Kidney tubule cell (primary cell): ENCODE measurements at places on chromosomes 11 and 22.

DNA sequence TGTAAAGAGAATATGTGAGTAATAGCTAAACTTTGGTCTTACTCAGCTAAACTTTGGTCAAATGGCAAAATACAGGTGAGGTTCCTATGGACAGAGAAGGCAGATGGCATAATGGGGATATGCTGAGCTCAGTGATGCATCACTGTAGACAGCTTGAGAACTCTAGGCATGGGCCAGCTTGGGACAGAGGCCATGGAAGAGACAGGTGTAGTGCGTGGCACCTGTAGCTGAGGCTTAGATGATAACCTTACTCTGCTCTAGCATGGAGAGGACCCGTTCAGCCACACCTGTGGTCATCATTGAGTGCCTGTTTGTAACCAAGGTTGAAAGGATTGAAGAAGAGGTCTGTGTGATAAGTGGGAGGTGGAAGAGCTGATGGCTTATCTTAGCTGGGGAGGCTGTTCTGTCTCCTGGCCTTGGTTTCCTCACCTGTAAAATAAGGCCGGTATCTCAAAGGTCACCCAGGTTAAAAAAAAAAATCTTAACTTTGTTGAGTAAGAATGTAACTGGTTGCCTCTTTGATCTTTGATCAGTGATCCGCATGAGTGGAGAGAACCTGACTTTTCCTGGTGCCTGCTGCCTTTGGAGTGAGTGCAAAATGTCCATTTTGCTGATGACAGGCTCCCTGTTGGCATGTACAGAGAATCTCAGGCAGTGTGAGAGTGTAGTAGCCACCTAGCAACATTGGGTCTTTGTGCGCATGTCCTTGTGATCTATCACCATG lies 48.6 kb downstream of the ZNRF3 start:
- peak; percentile 84 for DNase-seq

DNA sequence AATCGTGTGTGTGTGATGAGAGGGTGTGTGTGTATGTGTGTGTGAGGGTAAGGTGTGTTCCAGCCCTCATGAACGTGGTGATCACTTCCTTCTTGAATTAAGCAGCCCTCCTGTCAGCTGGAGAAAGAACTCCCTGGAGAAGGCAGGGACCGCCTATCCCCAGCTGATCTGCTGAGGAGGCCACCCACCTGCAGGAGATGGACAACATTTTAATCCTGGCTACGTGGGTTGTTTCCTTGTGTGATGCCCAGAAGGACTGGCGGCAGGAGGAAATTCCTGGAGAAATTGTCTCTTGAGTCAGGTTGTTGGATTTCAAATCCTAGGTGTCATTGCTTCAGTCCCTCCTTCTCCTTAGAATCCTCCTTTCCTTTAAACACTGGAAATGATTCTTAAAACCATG lies 878.8 kb downstream of the NTM start:
- DNase-seq = peak; percentile 7

DNA sequence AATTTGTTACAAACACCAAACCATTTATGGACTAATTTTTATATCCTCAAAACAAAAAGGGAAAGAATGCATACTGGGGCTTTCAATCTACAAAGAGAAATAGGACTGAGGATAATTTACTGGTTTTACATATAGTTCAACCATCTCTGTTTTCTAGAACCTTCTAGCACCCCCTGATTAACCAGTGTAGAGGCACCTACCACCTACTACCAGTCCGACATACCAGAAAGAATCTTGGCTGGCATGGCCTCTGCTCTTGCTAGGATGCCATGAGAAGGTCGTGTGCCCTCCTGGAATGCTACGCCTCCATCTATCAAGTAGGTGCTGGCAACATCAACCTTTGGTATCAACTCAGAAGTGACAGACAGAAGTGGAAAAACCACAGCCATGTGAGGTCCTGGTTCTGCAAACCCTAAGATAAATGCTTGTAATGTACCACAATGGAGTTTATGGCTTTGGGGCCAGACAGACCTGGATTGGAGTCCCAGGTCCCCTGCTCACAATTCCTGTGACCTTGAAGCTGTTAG lies 28.2 kb downstream of the MYH9 start:
- no peak for DNase-seq

DNA sequence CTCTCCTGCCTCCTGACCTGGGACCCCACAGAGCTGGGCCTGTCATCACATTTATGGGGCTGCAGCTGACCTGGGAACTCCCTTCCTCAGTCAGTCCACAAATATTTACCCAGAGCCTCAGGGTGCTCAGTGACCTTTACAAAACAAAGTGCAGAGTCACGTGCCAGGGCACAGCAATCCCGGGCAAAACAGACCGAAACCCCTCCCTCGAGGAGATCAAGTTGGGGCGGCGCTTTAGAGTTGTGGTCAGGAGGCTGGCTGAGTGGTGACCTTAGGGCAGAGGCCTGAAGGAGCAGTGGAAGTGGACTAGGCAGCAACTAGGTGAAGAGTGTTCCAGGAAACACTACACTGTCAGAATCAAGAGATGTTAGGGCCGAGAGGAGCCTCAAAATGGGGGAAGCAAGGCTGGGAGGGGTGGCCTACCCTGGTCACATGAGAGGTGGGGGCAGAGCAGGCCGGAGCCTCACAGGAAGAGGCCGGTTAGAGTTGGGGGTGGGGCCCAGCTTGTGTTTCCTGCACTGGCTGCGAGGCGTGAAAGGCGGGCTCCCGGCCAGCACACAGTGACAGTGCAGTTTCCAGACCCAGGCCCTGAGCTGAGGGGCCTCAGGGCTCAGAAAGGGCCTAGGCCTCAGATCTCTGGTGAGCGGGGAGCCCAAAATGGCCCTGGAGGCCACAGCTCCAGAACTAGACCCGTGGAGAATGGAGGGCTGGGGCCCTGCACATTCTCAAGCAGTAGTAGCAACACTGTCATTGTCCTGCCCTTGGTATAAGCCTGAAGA lies 3.7 kb upstream of the NEAT1 start:
- peak; percentile 98 for DNase-seq

DNA sequence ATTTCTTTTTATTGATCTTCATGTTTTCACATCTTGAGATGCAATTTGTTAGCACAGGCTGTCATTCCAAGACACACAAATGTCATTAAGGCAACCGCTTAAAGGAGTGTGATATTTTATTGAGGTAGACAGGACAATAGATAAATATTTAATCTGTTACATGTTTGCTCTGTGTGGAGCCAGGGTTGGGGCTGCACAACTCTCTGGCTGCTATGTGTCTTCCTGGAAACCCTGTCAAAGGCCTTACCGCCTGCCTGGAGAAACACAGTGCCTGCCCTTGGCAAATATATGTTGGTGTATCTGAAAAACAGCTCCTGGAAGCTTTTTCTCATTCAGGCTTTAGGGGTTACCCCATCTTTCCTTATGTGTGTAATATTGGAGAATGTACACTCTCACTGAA lies 139.7 kb upstream of the TEAD1 start:
- no peak for DNase-seq

- no peak for DNase-seq
These were observed 6.4 kb downstream of the BAIAP2L2 start for GRCh38 chr22:38104084-38104483.

GRCh38 chr22:37101311-37102066 lies 8.0 kb downstream of the TMPRSS6 start:
- DNase-seq = no peak

DNA sequence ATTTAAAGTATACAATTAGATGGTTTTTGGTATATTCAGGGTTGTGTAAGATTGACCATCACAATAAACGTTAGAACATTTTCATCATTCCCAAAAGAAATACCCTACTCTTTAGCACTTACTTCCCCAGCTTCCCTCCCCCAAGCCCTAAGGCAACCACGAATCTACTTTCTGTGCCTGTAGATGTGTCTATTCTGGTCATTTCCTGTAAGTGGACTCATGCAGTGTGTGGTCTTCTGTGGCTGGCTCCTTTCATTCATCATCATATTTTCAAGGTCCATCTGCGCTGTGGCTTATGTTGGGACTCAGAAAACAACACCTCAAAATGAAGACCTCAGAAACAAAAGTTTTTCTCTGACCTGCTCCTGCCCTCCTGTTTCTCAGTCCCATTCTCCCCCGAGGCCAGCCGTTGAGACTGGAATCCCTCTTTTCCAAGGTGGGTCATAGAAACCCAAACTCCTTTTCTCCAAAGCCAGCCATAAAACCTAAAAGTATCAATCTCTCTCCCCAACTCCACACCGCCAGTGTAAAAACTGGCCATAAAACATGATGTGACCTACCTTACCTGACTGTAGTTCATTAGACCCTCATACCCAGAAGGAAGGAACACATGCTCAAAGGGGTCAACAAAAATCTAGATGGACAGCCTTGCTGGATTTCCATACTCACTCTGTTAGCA lies 12.9 kb upstream of the TMPRSS13 start:
- DNase-seq = no peak

GRCh38 chr11:82978422-82979099 lies 77.0 kb downstream of the DDIAS start:
- peak; percentile 84 for DNase-seq

DNA sequence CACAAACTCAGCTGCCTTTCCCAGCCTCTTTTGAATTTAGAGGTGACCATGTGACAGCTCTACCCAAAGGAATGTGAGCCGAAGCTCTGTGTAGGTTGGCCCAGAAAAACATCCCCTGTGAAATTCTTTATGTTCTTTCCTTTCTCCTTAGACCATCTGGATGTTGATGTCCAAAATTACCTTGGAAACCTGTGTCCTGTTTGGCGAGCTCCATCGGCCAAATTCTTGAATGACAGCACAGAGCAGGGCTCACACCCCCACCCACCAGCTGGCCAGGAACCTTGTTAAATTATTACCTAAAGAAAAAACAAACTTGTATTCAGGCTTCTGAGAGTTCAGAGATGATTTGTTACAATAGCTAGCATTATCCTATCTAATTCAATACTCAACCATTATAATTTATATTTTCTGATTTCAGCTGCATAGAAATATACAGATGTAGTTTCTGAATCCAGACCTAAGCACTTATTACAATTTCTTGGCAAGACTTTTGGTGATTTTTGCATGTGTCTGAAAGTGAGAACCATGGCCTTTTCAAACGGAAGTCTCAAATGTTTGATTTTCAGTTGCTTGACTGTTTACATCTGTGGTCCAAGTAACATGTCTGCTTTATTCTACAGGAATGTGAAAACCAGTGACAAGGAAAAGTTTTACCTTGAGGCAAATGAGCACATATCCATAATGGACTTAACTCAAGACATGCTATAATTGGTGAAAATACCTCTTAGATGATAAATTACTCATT lies 554.2 kb downstream of the NTM start:
- peak; percentile 93 for DNase-seq

DNA sequence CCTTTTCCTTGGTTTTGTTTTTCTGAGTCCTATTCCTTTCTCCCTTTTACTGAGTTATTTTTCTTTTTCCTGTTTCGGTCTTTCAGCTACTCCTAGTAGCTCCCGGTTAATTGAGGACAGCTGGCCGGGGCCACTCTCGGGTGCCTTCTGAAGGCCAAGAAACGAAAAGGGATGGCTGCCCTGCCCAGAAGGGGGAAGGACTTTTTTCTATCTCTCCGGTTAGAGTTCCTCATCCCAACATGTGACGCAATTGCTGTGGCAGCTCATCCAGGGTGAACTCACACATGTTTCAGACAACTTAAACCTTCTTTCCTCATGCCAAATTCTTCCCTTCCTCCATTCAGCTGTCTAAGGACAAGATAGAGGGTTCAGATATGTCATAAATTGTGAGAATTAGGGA lies 83.6 kb downstream of the PIWIL4 start:
- no peak for DNase-seq

DNA sequence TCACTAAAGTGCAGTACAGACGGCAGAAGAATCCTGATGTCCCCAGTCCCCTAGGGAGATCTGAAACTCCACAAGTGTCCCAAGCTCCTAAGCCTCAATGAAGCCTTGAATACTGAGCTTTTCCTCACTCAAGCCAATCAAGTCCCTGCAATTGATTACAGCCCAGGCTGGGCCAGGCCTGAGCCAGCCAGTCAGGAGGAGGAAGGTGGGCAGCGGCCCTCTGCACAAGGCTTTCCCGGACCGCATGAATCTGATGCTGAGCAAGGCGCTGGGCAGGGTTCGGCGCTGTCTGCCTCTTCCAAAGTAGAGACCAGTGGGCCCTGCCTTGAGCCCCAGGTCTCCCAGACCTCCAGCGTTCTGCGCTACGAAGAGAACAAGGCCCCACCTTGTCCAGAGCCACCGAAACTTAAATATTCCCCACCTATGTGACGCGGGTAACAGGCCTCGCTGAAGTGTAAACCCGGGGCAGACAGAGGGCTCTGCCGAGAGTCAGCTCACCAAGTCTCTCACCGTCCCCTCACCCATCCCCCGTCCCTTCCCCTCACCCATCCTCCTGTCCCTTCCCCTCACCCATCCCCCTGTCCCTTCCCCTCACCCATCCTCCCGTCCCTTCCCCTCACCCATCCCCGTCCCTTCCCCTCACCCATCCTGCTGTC lies 63.2 kb downstream of the SCUBE1 start:
- no peak for DNase-seq

- peak; percentile 33 for DNase-seq
These were observed 83.1 kb downstream of the OR5AK2 start for GRCh38 chr11:57071829-57072228.

DNA sequence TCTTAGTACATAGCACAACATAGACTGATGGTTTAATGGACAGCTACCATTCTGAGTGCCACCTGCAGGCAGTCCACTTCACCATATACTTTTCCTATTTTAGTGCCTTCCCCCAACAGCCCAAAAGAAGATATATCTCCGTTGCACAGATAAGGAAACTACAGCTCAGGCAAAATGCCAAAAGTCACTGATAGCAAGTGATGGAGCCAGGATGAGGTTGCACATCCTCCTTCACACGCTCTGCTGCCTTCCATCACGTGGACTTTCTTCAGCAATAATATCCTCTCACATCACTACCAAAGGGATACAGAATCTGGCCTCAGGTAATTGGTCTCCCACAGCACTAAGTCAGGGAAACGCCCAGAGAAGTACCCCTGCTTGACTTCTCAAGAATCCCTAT lies 7.5 kb downstream of the TCF20 start:
- DNase-seq = no peak

GRCh38 chr11:16825968-16826367 lies 87.5 kb downstream of the C11orf58 start:
- DNase-seq = no peak

GRCh38 chr11:74626604-74627003 lies 34.2 kb downstream of the POLD3 start:
- no peak for DNase-seq

- no peak for DNase-seq
These were observed 21.8 kb downstream of the MICAL2 start for GRCh38 chr11:12131943-12132789.
